NCI-H526 treated with DMSO at 0.1 percent for 48 hours (cell line): ENCODE measurements at places on chromosomes 1 and 21.

GRCh38 chr1:203791498-203791897 is 3.9 kb upstream of the ZBED6 start:
- no peak for DNase-seq

DNA sequence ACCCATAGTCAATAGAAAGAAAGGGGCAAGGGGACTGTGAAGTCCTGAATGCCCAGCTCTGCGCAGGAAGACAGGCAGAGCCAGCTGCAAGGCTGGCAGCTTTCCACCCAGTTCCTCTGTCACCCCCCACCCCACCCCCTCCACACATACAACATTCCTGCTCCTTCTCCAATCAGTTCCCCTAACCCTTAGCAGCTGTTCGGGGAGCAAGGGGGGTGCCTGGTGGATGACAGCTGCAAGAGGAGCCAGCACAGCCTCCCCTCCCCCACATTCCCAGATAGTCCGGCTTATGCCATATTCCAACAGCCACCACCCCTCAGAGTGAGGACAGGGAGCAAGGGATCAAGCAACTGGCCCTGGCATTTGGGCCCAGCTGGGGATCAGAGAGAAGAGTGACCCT is 9.7 kb downstream of the ARHGEF2 start:
- DNase-seq, result no peak

GRCh38 chr1:230205719-230206198 is 138.7 kb downstream of the GALNT2 start:
- DNase-seq, result no peak

GRCh38 chr1:113947388-113948107 is 18.4 kb downstream of the HIPK1 start:
- DNase-seq, result no peak

DNA sequence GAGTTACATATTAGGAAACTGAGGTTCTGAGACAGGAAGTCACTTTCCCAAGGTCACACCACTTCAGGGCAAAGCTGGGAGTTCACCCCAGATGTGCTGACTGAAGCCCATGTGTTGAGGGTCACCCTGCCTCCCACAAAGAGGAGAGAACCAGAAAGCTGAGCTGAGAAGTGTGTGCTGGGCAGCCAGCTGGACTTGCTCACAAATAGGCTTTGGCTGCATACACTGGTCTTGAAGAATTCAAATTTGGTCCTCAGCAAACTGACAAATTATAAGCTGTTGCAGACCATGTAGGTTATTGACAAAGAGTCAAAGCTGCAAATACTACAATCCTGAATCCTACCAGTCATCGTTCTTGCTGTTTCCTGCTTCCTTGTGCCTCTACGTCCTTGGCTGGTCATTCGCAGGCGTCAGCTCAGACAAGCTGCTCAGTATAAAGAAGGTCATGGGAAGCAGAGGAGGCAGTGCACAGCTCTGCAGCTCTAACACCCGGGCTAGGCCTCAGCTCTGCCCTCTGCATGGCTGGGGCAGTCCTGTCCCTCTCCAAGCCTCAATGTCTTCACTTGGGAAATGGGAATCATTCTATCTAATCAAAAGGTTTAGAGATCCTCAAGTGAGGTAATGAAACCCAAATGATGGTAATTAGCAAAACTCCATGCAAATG is 40.0 kb downstream of the CDCP2 start:
- no peak for DNase-seq
